ENCODE measurements at places on chromosomes 1 and 21.

GRCh38 chr21:34930971-34931370 lies 118.1 kb downstream of the RUNX1 start:
- DNase-seq = no peak

- peak; percentile 93 for DNase-seq
Observed at GRCh38 chr21:46622226-46622625, 13.2 kb upstream of the PRMT2 start.

DNA sequence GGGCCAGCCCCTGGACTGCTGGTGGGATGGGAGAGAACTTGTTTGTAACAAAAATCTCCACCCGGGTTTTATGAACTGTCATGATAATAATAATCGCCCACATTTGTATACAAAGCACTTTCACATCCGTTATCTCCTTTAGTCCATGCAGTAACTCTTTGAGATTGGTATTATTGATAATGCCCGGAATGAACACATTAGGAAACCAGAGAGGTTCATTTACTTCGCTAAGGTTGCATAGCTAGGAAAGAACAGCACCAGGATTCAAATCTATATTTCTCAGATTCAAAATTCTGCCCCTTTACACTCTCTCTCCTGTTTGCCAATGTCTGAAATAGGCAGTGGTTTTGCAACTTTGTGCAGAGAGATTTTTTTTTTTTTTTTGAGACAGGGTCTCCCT lies 131.4 kb downstream of the FOXD2 start:
- DNase-seq = no peak

GRCh38 chr1:109315288-109315687 lies 8.5 kb upstream of the MYBPHL start:
- DNase-seq = no peak

DNA sequence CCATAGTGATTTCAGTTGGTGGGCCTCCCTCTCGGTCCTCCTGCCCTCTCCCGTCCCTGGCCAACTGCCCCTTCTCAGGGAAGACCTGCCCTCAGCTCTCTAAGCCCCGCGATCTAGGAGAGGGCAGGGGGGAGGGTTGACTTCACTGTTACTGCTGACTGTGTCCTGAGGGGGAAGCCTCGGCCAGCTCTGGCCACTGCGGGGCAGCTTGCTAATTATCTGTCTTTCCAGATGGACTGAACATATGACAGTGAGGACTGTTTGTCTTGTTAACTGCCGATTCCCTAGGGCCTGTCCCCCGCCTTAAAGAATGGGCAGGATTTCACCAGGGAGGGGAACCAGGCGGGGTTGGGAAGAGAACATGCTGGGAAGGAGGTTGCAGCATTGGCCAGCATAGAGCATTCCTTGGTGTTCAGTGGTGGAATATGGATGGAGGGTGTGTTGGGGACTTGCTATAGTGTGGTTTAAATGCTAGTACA lies 22.9 kb downstream of the NIPAL3 start:
- DNase-seq = peak; percentile 64

DNA sequence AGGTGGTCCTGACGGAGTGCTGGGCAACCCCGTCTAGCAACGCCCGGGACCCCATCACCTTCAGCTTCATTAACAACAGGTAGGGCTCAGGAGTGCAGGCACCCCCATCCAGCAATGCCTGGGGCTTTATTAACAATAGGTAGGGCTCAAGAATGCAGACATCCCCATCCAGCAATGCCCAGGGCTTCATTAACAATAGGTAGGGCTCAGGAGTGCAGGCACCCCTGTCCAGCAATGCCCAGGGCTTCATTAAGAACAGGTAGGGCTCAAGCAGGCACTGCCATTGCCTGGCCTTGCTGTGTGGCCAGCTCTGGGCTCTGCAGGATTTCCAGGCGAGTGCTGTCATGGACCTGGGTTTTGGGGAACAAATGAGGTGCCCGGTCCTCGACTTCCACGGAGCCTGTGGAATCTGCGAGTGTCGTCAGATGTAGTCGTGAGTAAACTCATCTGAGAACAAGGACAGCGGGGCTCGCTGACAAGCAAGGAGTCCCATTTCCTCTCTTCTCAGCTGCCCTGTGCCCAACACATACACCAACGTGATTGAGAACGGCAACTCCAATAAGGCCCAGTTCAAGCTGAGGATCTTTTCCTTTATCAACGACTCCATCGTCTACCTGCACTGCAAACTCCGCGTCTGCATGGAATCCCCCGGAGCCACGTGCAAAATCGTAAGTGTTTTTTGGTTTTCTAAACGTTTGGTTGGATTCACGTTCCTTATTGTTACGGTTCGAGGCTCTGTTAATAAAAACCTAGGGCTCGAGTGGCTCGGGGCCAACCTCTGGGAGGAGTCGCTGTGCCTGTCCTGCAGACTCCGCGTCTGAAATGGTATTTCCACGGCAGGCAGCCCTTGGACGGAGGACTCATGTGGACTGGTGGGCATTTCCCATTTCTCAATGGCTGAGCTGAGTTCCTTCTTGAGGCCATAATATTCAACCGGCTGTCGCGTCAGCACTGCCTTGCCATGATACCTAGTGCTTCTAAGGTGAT lies 56.3 kb downstream of the UMODL1 start:
- DNase-seq = no peak

- DNase-seq = no peak
Observed at GRCh38 chr21:27513016-27513415, 546.1 kb upstream of the ADAMTS5 start.

- no peak for DNase-seq
Observed at GRCh38 chr1:15299806-15300205, 52.8 kb downstream of the FHAD1 start.

- no peak for DNase-seq
Observed at GRCh38 chr1:31166462-31166861, 73.2 kb downstream of the NKAIN1 start.

GRCh38 chr21:24628046-24628445 lies 979.2 kb downstream of the MRPL39 start:
- no peak for DNase-seq

DNA sequence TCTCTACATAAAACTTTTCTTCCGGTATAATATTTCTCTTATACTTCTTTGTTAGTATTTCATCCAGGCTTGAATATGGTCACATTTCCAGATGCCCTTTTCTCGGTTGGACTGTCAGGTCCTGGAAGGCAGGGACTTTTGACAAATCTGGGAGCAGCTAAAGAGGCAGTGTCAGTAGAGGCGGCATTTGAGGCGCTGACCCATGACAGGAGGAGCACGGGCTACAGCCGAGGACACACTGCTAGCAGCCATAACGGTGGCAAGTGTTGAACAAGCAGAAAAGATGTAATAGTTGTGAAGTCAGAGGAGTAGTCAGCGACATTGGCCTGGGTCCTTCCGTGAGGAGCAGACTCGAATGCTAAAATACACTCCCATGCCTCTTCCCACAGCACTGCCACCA lies 14.5 kb upstream of the NRIP1 start:
- DNase-seq = no peak

GRCh38 chr1:229028987-229029878 lies 241.7 kb upstream of the RAB4A start:
- DNase-seq = no peak

DNA sequence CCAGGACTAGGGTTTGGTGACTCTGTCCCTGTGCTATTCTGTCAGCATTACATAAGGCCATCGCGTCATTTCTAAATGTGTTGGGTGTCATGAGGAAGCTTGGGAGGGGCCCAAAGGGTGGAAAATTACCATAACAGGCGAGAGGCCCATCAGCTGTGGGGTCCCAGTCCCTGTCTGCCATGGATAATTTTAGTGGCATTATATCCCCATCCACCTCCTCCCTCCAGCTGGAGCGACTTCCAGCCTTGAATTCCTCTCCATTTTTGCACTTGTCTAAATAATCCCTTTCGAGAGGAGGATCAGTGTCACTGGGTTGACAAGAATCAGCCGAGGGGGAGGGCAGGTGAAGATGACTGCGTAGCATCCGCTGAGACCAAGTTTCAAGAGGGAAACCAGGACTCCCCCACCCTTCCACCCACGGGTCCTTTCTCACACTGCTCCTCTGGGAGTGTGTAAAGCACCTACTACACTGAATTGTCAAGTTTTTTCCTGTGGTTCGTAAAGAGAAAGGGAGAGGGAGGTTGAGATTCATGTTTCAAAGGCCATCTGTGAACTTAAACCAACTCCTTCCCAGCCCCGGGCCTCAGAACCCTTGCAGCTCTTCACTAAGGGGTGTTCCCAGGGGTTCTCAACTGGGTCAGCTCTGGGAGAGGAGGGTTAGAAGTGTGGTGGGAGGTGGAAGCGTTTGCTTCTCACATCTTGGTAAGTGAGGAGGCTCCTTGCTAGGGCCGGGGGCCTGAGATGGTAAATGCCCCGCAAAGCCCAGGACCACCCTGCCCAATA lies 29.2 kb downstream of the VASH2 start:
- DNase-seq = no peak

- DNase-seq = no peak
Observed at GRCh38 chr1:22188436-22188835, 45.5 kb upstream of the WNT4 start.

- no peak for DNase-seq
Observed at GRCh38 chr1:160115545-160116282, at the start of gene ATP1A2. TSS of gene ATP1A2 (plus strand) at chr1:160115759. CDS start at chr1:160115862, 103 bp downstream.
